Lung (tissue), 17 donors: ENCODE measurements at places on chromosomes 1 and 21. TPM values are rescaled to one million over a fixed set of nuclear protein-coding genes. Genes with fewer than 3 reads are reported as not detected.

GRCh38 chr1:145997718-145998023, 1.3 kb upstream of the TXNIP start:
- DNase-seq: no peak

GRCh38 chr1:63731117-63732043, 42.4 kb upstream of the ROR1 start:
- DNase-seq: peak; percentile 86

DNA sequence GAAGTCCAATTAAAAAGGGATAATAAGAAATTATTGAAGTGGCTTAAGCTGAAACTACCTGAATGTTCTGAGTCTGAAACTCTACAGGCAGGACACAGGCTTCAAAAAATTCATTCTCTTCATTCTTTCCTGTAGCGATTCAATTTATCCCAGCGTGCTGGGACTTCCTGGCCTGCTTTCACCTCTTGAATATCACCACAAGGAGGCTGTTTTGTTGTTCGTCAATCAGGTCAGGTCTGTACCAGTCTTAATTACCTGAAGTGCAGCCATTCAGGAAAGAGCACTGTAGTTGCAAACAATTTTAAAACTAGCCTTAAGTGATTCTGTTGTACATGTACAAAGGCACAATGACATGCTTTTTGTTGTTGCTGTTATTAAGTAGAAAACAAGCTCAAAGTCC, 38.4 kb downstream of the FYB2 start:
- DNase-seq: no peak

- no peak for DNase-seq
Observed at GRCh38 chr1:190663962-190664361, 186.3 kb upstream of the BRINP3 start.

GRCh38 chr1:155241069-155241679, 14.1 kb downstream of the ENTREP3 start:
- DNase-seq: peak; percentile 89

- peak; percentile 28 for DNase-seq
Observed at GRCh38 chr1:173507205-173507846, 30.2 kb downstream of the PRDX6 start.

- no peak for DNase-seq
Observed at GRCh38 chr1:230698130-230698529, 15.8 kb downstream of the AGT start.

ACTL8 gene
- not detected for total RNA-seq

CFAP107 gene
- total RNA-seq: 1.3 TPM

CYP4Z1 gene
- 1.3 TPM for total RNA-seq

PTGFR gene
- total RNA-seq: 4.8 TPM

DNA sequence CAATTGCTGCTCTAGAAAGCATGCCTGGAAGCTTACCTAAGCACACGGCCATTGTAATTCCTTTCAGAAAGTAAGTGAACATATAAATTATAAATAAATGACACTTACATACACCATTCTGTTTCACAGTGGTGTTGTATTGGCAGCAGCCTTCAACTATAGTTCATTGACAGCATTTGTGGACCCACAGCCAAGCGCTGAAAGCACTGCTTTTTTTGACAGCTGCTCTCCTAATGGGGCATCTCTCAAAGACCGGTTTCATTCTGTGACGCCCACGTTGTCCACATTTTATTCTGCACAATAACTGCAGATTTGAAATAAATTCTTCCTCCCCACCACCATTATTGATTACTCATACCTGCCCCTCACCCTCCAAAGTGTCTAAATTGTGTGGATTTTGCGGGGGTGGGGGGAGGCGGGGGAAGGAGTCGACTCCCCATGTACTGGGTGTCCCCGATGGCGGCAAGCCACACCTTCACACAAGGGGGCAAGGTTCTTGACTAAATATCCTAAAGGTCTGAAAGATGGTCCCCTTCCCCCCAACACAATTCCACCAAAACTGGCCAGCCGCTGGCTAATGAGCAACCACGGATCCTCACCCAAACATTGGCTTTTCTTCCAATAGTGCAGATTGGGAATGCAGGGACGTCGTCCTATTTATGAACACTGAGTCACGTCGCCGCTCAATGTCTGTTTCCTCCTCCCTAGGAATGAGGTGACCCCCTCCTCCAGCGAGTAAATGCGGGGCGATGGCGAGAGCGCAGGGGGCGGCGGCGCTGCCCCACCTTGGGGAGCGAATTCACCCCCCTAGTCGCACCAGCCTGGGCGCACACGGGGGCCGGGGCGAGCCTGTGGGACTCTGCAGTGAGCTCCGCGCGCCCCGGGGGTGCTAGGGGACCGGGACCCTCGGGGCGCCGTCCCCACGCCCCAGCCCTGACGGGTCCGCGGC, 960 bp downstream of the RCAN1 start:
- no peak for DNase-seq

- no peak for DNase-seq
Observed at GRCh38 chr1:245397771-245398170, 243.0 kb downstream of the KIF26B start.

- no peak for DNase-seq
Observed at GRCh38 chr1:85838238-85838637, 130.0 kb upstream of the ZNHIT6 start.

ABCA4 gene
- 1.00 TPM for total RNA-seq

- DNase-seq: no peak
Observed at GRCh38 chr1:36963006-36963405, 71.3 kb downstream of the GRIK3 start.

GRCh38 chr1:244665771-244666217, 12.9 kb downstream of the DESI2 start:
- DNase-seq: no peak

NUCKS1 gene
- total RNA-seq: 109 TPM

DNA sequence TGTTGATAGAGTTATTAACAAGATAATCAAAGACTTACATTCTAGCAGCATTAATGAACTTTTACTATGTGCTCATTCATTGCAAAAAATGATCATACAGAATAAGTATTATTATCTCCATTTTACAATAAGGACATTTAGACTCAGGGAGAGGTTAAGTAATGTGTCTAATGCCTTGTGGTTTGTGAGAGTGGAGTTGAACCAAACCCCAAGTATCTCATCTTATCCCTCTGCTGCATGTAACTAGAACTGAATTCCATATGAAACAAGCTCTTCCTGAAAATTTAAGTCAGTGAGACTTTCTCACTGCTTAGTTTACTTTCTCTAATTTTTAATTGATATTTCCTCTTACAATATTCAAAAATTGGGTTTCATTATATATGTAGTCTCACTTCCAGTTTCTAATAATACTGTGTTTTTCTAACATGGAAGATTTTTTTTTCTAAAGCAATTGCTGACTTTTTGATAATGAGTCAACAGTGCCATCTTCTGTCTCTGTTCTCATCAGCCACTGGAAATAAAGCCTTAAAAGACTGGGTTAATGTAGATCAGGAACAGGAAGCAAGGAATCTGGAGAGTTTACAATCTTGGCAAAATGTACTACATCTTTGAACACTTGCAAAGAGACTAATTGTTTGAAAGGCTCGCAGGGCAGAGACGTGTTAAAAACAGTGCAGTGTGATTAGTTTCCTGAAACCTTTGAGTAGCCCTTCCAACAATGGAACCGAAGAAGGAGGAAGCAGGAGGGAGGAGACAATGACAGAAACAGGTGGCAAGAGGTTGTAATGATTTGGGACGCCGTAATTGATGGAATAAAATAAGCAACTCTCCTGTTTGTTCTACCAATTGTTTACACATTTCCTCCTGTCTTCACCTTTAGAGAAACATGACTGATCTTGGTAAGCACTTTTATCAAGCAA, 567.6 kb downstream of the MRPL39 start:
- peak; percentile 81 for DNase-seq

- DNase-seq: no peak
Observed at GRCh38 chr1:53505891-53506290, 46.7 kb downstream of the DMRTB1 start.

- DNase-seq: peak; percentile 78
Observed at GRCh38 chr1:241990040-241990439, 8.9 kb downstream of the MAP1LC3C start.

GRCh38 chr1:42732126-42732680, 7.8 kb downstream of the CLDN19 start:
- DNase-seq: no peak

- no peak for DNase-seq
Observed at GRCh38 chr1:235421751-235422150, 54.5 kb downstream of the TBCE start.

DNA sequence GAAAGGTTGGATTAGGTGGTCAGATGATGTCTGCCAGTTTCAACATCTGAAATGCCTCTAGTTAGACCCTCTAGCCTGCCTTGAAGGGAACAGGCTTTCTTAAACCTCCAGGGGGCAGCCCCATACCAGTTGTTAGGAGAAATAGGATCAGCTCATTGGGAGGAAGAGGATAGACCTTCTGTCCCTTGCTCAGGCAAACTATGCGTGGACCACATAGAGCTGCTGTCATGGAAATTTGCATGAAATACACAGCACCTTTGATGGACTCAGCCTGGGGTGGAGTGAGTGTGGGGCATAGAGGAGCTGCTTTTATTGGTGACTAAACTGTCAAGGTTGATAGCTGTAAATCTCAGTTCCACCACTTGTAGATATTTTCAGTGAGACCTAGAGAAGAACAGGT, 38.4 kb upstream of the SPAG17 start:
- DNase-seq: peak; percentile 43

MCOLN3 gene
- total RNA-seq: 4.2 TPM

TEX35 gene
- total RNA-seq: not detected

DNA sequence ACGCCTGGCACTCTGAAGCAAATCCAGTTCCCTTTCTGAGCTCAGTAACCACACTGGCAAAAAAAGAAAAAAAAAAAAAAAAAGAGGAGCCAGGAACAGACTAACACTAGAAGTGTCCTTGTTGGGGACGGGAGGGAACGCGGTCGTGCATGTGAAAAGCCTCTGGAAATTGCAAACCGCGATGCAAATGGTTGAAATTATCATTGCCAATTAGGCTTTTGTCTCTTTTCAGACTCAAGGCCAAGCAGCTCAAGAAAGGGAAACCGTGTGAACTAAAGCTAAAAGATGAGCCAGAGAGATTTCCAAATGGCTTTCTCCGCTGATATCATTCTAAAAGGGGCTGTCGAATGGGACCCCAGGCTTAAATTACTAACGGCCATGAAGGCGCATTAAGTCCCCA, 13.5 kb downstream of the TRABD2B start:
- no peak for DNase-seq

NBPF9 gene
- total RNA-seq: 20.5 TPM
